NCI-H226 (cell line): ENCODE measurements at places on chromosomes 3 and 15.

DNA sequence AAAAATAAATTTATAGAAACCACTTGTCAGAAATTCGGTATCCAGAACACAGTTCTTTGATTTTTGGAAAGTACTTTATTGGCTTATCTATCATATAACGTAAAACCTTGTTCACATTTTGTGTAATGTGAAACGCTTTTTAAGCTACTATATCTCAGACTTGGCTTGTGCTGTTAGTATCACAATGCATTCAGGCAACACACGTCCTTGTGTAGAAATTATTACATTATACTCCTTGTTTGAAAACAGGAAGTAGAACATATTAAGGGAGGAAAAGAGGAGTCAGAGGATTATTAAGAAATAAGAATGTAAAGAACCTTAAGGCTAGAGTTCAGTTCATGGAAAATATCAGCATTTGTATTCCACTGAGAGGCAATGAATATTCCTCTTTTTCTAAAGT is 1.6 kb downstream of the DNAJC13 start:
- DNase-seq = no peak

DNA sequence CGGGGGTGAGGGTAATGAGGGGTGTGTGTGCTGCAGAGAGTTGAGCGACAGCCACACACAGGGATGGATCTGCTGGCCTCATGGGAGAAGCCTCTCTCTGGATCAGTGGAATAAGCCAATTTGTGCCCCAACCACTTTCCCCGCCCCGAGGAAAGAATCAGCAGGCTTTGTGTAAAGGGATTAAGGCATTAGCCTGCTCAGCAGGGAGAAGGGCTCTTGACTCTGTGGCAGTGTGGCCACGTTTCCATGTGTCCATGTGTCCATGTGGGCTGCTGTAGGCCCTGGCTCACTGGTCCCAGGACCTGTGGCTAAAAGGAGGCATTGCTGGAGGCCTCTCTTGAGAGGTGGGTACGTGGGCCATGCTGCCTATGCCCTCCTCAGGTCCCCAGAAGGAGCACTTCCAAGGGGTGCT is 104.7 kb downstream of the HMG20A start:
- DNase-seq = no peak

DNA sequence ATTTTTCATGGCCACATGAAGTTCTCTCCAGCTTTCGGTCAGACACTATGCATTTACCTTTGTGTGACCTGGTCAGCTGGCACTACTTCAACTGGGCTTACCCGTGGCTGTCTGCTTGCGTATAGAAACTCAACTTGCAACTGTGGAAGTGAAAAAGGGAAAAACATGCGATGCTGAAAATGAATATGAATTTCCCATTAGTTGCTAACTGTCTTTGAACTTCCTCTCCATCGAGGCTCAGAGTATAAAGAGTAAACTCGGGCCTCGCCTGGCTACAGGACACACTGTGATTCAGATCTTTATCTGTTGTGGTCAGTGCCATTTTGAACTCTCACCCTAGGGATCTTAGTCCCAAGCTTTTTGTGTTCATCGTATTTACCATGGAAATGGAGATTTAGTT is 26.8 kb downstream of the NFKBIZ start:
- DNase-seq = no peak

GRCh38 chr3:13860001-13860400 is 19.9 kb downstream of the WNT7A start:
- no peak for DNase-seq

DNA sequence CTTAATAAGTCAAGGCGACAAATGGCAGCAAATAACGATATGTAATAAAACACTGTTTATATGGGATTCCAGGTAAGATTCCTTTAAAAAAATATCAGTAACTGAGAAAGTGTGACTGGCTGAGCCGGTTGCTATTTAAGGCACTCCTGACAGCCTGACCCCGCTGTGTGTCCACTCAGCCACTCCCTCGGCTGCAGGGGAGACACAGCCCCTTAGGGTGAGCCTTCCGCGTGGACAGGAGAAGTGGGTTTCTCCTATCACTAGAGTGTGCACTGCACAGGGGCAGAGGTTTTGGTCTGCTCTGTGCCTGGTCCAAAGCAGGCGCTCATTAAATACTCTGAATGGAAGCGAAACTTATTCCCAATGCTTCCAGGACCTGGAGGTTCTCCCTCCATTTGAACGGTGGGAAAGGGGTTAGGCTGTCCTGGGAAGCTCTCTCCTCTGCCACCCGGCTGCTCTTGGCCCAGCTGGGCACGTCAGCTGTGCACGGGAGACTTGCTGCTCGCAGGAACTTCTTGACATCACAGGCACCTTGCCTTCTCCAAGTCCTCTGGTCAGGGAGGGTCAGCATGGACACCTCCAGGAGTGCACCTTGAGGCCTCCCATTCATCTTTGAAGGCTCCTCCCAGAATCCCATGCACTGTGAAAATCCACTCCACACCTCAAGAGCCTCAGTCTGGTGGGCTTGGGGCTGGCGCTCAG is 43.3 kb upstream of the SLCO2A1 start:
- no peak for DNase-seq

DNA sequence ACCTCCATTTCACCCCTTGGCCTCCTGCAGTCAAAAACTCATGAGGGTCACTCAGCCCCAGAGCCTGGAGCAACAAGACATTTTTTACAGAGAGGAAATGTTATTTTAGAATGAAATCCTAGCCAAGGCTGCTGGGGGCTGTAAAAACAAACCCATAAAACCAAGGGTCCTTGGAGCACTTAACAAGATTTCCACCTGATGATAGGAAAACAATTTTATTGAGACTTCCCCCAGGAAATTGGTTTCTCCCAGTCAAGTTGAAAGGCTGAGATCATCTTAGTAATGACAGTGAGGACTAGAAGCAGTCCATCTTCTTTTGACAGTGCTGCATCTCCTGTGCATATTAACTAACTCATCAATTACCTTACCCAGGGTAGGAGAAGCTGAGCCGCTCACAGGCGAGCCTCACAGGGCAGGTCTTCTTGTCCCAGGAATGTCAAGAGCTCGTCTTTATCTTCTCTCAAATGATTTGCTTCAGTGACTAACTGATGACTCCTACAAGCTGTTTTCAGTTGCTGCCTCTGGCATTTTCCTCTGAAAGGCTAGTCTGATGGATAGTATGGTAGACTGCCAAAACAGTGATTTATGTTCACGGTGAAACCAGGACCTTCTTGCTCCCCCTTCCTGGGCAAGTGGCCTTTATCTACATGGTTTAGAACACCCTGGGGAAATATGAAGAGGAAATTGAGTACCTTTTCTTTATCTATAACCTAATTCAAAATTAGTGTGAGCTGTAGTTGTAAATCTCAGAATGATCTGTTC is 34.6 kb upstream of the AEN start:
- peak; percentile 99 for DNase-seq

DNA sequence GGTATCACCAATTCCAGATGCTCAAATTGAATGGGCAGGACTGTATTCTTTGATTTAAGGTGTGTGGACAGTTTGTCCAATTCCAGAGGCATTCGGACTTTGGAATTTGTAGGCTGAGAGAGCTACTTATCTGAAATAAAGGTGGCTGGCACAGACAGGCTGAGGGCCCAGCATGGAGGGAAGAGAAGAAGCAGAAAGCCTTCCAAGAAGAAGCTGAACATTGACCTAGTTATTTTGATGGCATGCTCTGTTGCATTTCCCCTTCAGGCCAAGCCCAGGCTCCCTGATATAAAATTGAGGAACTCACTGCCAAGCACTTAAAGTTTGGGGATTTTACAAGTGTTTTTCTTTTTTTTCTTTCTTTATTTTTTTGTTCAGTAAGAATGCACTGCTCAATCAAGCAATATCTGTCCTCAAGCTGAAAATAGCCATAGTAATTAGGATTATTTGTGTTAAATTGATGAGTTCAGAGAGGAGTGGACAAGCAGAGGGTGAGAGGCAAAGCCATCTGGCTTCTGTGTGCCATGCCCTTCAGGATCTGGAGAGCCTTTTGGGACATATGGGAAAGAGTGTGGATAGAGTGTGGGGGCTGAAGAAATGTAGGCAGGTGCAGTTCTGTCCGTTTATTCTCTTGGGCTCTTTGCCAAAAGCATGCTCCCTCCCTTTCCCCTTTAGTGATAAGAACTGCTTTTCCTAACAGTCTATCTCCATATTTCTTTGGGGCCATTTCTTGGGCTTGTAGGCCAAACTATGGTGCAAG is 148.9 kb downstream of the OXSM start:
- DNase-seq = no peak

DNA sequence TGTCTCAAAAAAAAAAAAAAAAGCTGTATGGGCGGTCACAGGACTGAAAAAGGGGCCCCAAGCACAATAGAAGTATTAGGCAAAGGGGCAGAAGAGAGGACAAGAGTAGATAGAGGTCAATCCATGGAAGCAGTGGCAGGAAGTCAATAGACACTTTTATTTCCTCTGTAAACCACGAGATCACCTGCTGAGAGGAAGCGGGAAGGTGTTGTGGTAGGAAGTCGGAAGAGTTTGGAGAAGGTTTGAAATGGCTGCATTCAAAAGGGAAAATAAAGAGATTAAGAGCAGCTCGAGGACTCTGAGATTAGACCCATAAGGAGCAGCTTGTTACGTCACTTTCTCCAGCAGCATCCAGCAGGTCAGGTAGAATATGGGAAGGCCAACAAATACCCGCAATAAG is 14.2 kb upstream of the ZNF148 start:
- no peak for DNase-seq

- no peak for DNase-seq
These were observed 65.4 kb downstream of the SSR3 start for GRCh38 chr3:156489462-156489911.

GRCh38 chr3:25442486-25442885 is 14.4 kb downstream of the RARB start:
- DNase-seq = no peak

- no peak for DNase-seq
These were observed 31.9 kb upstream of the RTP4 start for GRCh38 chr3:187336322-187336721.

DNA sequence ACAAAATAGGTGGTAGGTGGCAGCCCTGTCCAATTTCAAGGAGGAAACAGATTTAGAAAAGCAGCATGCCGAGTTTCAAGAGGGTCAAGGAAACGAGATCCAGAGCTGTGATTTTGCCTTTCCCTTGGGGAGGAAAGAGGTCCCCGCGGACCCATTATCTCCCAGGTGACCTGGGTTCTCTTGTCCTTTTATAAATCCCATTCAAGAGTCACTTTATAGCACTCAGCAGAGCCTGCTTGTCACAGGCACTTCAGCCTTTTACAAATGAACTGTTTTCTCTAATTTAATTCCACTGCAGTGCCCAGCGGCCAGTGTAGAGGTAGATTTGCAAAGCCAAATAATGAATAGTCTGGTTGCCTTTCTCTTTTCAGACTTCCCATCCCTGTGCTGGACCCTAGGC is 99.9 kb downstream of the CD47 start:
- no peak for DNase-seq

- DNase-seq = peak; percentile 66
These were observed 28.1 kb downstream of the EXOG start for GRCh38 chr3:38524141-38524739.

DNA sequence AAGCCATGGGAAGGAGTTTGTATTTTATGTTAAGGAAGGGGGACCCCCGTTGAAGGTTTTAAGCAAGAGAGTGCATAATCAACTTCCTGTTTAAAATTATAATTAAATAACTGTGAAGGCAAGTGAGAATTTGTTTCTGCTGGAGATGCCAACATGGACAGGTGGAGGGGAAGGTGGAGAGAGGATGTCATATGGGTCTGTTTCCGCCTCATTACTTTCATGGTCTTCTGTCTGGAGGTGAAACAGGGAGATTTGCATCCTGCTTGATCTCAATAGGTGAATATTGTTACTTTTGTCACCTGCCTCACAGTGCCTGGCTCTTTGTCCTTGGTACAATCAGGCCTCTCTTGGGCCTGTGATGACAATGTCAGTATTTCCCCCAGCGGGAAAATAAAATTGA is 300.6 kb upstream of the LMCD1 start:
- no peak for DNase-seq

- no peak for DNase-seq
These were observed 2.3 kb downstream of the RASGRP1 start for GRCh38 chr15:38562278-38562677.

DNA sequence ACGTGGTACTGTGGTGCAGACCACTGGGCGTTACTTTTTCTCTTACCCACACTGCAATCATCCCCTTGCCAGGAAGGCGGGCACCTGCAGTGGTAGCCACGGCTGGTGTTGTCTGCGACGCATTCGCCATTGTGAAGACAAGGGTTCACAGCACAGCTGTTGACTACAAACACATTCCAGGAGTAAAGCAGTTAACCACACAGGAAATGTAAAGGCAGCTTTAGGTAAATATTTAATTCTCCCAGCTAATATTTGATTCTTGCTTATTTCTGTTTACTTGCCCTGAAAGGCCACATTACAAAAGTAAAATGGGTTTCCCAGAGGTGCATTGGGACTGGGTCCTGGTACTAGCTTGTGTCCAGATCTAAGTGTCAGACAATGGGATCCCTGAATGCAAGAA is 45.4 kb downstream of the HEG1 start:
- no peak for DNase-seq
